GM13977 (cell line): ENCODE measurements at places on chromosomes 6 and 20.

DNA sequence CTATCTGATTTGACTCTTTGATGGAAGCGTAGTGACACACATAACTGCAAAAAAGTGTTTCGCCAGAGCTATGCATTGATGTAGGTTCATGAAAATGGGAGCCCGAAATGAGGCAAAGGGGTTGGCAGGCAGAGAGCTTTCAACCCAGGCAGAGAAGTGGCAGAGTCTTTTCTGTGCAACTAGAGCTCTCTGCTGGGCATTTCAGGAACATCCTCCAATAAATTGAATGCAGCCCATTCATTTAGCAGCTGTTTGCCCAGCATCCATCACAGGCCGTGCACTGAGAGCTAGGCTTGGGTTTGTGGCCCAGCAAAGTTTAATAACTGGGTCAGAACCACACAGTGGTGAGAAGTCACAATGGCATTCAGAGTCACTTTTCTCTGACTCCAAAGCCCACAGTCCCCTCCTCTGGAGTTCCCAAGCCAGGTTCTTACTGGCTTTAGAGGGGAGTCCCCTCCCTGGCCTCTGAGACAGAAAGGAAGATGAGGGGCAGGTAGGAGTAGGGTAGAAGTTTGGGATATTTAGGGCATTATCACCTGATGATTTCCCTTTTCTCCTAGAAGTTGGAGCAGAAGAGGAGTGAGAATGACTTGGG lies 31.8 kb upstream of the ELMO2 start:
- DNase-seq = peak; percentile 50

GRCh38 chr6:159372333-159372732 lies 203.1 kb downstream of the FNDC1 start:
- no peak for DNase-seq

DNA sequence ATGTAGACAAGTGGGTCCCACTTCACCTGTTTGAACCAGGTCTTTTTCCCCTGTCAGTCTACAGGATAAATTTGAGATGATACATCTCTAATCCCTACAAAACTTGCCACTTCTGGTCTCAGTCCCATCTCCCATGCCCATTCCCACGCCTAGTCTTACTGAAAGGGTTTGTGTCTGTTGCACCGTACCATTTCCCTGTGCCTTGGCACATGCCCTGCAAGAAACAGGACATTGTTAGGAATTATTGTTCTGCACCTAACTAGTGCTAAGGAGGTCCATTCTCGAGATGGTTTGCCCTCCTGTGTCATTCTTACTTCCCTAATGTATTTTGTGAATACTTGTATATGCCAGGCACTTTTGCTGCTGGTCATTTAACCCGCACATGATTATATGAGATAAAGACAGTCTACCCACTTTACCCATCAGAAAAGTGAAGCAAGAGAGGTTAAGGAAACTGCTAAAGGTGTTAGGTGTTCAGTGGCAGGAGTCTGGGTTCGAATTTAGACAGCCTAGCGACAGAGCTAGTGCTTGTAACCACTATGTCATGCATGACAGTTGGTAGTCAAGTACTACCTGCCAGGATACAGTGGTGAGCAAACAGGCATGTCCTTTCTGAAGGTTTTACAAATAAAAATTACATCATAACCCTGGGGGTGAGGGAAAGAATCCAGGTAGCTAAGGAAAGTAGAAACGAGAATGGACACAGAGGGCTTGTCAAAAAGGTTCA lies 12.7 kb downstream of the FAM217A start:
- no peak for DNase-seq

GRCh38 chr6:114398481-114398880 lies 55.7 kb upstream of the HS3ST5 start:
- DNase-seq = no peak

DNA sequence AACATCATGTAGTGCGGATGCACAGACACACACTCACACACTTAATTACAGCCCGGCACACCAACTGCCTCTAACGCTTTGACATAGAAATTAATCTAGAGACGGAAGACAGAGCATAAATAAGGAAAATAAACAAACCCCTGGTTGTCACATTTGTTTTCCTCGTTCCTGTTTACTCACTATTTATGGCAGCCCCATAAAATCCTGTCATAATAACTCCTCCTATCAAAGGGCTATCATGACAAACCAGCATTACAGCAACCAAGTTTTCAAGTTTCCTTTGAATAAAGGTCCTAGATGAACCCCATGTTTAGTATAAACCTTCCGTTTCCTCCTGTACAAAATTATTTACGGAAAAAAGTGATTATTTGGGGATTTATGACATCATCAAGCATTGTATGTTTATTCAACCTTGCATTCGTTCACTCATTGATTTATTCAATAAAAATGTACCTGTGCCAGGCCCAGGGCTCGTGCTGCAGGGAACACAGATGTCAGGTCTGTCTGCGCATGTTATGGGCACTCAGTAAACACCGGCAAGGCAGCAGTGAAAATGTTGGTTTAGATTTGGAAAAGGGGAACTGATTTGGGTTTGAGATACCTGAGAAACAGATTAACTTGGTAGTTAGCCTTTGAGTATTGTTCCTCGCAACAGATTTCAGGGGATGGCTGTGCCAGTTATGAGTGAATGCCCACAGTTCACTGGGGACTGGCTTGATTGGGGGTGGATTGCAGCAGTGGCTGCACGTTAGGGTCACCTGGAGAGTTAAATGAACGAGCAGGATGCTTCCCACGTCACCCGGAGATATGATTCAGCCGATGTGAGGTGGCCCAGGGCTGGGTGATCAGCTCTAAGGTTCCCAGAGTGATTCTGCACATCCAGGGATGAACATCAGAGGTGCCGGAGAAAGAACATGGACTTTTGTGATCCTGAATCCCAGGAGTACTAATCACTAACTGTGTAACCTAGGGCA lies 295.3 kb upstream of the FOXQ1 start:
- DNase-seq = no peak

GRCh38 chr6:126341126-126341525 lies 1.2 kb downstream of the CENPW start:
- no peak for DNase-seq

- no peak for DNase-seq
Measured at GRCh38 chr6:168452685-168453377, 11.8 kb downstream of the SMOC2 start.

DNA sequence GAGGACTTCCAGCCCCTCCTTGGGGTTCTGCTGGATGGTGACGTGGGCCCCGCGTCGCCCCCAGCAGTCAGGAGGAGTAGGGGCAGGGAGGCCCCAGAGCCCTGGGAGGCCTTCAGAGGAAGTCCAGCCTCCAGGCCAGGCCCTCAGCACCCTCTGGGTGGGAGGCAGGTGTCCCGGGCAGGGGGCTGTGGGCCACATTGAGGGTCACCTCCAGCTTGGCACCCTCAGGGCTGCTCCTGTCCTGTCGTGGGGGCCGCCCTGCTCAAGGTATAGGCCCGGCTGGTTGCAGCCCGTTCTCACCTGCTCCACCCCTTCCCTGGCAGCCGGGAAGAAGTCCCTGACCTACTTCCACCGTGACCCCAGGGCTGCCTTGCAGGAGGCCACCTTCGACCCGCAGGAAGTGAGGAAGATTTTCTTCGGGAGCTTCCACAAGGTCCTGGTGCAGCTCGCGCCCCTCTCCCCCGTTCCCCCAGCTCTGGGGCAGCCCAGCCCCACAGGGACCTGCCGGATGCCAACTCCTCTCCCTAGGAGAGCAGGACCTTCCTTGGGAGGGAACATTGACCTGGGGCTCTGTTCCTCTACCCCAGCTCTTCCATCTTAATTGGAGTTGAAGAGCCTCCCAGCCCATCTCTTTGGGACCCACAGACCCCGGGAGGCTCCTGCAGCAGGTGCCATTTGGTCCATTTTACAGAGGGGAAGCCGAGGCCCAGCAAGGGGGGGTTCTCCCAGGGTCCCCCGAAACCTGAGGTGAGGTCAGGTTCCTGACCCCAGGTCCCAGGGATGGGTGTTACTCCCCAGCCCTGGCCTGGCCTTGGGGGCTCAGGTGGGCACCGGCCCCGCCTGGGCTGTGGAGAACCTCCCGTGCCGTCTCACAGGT lies 26.4 kb downstream of the COL20A1 start:
- DNase-seq = no peak

GRCh38 chr6:151634336-151634720 lies 140.5 kb downstream of the CCDC170 start:
- no peak for DNase-seq

DNA sequence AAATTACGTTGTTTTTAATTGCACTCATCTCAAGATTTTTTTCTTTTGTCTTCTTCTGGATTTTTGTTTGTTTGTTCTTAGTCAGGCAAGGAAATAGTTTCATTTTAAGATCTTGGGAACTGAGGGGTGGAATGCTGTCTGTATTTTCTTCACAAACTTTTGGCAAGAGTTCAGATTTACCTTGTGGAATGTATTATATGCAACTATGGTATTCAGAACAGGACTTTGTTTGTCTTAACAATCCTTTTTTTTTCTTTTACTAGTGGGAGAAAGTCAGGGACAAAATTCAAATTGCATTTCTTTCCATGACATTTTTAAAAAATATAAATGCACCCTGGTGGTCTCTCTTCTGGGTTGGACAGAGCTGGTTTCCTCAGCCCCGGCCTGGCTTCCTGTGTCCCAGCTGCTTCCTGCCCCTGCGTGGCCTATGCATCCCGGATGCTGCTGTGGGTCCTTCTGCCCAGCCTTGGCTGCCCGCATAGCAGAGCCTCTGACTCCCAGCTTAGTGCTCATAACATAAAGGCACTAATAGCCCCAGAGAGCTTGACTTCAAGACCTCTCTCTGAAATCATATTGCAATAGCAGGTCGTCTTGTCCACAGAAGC lies 520.7 kb downstream of the QKI start:
- DNase-seq = no peak
